ENCODE measurements at places on chromosomes 1 and 21. TPM values are rescaled to one million over a fixed set of nuclear protein-coding genes. Genes with fewer than 3 reads are reported as not detected.
A peak's percentile ranks its signal among the peaks of the same experiment; 100 is the strongest.

GRCh38 chr1:27744556-27744955, 18.8 kb downstream of the FAM76A start:
- no peak for DNase-seq

GBP1 gene
- polyA plus RNA-seq = 7.4 TPM

GRCh38 chr1:39026866-39027507, 837 bp downstream of the NDUFS5 start:
- no peak for DNase-seq

DNA sequence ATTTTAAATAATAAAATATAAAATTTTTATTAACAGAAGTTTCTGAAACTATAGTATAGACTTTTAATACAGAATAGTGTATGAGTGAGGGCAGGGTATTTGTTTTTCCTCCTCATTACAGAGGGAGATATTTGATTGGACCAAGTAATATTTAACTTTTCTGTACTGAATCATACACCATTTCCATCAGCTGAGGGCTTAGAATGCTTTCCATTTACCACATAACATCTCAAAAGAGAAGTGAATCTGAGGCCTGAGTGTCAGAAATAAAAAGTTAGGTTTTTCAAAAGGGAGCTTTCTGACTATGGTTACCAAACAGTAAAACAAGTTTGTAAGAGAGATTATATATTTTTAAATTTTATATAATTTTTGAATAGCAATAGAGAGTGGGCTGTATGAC, 29.5 kb downstream of the TLCD4 start:
- no peak for DNase-seq

ADGRB2 gene
- 13.0 TPM for polyA plus RNA-seq

- DNase-seq = no peak
These were observed 22.7 kb downstream of the FMO3 start for GRCh38 chr1:171113382-171113781.

GRCh38 chr1:15110128-15110866, 43.2 kb upstream of the TMEM51 start:
- no peak for DNase-seq

FCER1A gene
- not detected for polyA plus RNA-seq

- peak; percentile 53 for DNase-seq
These were observed 582 bp downstream of the ORC1 start for GRCh38 chr1:52403566-52404115.

DNA sequence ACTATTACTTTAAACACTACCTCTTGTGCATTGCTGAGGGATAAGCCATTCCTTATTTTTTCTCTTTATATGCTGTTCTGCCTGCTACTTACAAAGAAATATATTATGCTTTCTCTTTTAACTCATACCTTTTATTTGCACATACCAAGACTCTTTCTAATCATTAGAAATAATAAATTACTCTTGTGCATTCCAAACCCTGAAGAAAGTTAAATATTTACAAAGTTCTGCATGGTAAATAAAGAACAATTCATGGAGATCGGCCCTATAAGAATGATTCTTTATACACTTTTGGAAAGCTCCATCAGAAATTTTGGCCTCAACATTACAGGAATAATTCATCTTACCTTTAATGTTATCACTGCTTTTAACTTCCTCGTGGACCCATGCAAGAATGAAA, 86.7 kb upstream of the PALMD start:
- no peak for DNase-seq

NBPF8 gene
- polyA plus RNA-seq = 13.3 TPM

S100A7 gene
- polyA plus RNA-seq = not detected

GRCh38 chr1:214569357-214570004, 18.1 kb upstream of the PTPN14 start:
- no peak for DNase-seq

- peak; percentile 72 for DNase-seq
These were observed at the start of gene KAZN for GRCh38 chr1:14598498-14599182. Gene KAZN, plus strand, starts transcription at chr1:14598685.

STK40 gene
- 39.0 TPM for polyA plus RNA-seq

DNA sequence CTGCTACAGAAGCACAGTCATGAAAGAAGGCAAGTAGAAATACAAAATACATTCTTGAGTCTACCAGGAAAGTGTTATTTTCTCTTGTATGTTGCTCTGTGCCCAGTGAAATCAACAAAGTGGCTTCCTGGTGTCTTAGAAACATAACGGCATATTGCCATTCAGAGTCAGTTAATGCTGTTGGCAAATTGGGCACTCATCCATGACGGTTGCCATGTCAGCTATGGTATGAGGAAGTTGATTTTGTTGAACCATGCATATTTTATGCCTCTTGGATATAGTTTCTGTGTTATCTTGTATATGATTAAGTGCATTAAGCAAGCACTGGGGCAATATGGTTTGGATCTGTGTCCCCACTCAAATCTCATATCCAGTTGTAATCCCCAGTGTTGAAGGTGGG, 153.1 kb upstream of the CXADR start:
- no peak for DNase-seq

DNA sequence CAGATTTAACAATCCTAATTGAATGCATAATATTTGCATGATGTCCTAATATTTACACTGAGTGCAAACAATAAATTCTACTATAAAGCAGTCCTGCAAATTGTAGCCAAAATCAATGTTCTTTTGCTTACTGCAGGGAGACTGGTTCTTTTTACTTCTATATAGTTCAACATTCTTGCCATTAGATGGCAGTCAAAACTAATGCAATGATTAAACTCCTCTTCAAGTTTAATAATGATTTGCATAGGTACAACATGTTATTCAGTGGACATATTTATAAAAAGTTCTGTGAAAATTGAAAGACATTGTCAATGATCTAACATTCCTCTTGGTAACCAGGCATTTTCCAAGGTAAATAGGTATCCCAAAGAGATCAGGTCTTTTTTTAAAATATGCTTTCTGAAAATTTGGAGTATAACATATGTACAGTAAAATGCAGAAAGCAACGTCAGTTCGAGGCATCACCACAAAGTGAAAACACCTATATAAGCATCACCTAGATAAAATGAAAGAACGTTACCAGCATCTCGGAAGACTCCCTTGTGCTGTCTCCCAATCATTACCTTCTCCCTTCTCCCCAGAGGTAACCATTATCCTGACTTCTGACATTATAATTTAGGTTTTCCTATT, 9.8 kb upstream of the FNBP1L start:
- DNase-seq = peak; percentile 63

- no peak for DNase-seq
These were observed 346.2 kb upstream of the LYPLAL1 start for GRCh38 chr1:218827486-218827885.

PLA2G2F gene
- not detected for polyA plus RNA-seq

TAF5L gene
- 19.1 TPM for polyA plus RNA-seq

DNA sequence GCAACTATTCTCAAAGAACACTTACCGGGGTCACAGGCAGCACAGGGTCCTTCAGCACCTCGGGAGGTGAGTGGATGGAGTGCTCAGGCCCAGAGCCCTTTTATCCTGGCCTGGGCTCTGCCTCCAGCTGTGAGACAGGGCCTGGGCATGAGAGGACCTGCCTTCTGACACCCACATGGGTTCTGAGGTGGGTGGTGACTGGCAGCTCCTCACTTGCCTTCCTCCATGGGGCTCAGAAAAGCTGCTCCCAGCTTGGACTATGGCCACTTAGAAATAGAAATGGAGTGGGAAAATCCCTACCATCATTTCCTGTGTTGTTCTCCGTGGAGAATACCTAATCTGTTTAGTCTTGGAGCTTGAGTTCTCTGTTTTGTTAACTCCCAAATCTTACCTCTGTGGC, at the start of gene LCE1C:
Gene LCE1C (minus strand): TSS at position 76 of the 400 bp plus-strand sequence. CDS start 1,173 bp downstream, outside the sequence.
- no peak for DNase-seq

DNA sequence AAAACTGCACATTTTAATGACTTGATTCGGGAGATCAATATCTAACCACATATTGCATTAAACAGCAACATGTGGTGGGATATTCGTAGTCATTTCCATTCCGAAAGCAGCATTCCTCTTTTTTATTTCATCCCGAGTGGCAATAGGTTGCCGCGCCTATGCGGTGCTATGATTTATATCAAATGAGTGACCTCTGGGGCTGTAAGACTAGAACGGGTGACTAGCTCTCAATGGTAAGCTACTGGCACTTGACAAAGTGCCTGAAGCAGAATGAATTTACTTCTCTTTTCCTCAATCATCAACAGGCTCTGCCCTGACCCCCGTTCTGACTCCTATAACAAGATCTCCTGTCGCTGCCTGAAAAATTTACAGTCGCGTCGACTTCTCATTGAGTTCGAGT, 162.3 kb downstream of the ZNF281 start:
- DNase-seq = no peak

DNA sequence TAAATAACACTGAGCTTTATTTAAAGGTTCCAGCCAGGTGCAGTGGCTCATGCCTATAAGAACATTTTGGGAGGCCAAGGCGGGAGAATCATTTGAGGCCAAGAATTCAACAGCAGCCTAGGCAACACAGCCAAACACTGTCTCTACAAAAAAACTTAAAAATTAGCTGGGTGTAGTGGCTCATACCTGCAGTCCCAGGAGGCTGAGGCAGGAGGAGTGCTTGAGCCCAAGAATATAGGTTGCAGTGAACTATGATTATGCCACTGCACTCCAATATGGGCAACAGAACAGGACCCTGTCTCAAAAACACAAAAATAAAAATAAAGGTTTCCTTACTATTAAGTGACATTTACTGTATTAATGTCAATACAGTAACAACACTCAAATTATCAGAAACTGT, 2.1 kb downstream of the TAF12 start:
- DNase-seq = no peak

- no peak for DNase-seq
These were observed 53.7 kb downstream of the CACHD1 start for GRCh38 chr1:64523413-64524337.

SLC39A1 gene
- polyA plus RNA-seq = 89.6 TPM

DNA sequence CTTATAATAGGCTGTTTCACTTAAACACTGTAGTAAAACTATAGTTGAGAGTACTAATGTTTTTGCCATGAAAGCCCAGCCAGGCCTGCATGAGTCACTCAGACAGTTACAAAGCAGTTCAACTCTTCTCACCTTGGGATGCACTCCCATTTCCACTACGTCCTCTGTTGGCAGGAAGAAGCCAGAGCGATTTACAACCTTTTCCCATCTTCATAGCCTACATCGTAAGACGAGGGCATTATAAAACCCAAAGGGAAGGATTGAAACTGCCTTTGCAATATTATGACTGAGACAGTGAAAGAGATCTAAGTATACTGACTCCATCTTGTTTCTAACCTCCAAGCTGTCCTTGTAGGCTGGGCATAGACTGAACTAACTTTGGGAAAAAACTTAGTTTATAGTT, 71.8 kb upstream of the CSF1 start:
- no peak for DNase-seq

PUM1 gene
- polyA plus RNA-seq = 51.0 TPM

FCAMR gene
- not detected for polyA plus RNA-seq

SERPINC1 gene
- 0.08 TPM for polyA plus RNA-seq

DNA sequence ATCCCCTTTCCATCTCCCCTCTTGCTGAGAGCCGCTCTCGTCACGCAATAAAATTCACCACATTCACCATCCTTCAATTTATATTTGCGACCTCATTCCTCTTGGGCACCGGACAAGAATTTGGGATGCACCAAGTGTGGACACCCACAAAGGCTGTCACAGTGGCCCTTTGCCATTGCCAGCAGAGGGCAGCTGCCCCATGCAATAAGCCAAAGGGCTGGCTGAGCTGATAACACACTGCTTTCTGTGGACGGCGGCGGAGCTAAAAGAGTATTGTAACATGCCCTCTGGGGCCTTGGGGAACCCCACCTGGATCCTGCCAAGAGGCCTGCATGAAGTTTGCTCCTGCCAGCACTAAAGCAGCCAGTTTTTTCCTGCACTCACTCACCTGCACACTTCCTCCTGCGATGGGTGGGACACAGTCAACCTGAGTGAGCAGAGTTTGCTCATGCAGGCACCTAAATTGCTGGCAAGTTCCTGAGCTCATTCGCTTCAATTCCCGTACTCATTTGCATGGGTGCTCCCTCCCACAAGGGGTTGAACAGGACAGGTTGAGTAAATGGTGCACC, 792.3 kb upstream of the ADAMTS5 start:
- DNase-seq = no peak

GRCh38 chr1:240096974-240097373, 5.3 kb downstream of the FMN2 start:
- DNase-seq = no peak

All from SK-N-SH (cell line).